Stimulated activated CD4-positive, alpha-beta T cell treated with anti-CD3 and anti-CD28 coated beads, Interleukin-1b, Interleukin-23, amount 100 ng/mL, for 48 hours (primary cell): ENCODE measurements at places on chromosomes 6 and 20.

GRCh38 chr6:119443993-119444641, 94.6 kb upstream of the MAN1A1 start:
- DNase-seq = no peak

DNA sequence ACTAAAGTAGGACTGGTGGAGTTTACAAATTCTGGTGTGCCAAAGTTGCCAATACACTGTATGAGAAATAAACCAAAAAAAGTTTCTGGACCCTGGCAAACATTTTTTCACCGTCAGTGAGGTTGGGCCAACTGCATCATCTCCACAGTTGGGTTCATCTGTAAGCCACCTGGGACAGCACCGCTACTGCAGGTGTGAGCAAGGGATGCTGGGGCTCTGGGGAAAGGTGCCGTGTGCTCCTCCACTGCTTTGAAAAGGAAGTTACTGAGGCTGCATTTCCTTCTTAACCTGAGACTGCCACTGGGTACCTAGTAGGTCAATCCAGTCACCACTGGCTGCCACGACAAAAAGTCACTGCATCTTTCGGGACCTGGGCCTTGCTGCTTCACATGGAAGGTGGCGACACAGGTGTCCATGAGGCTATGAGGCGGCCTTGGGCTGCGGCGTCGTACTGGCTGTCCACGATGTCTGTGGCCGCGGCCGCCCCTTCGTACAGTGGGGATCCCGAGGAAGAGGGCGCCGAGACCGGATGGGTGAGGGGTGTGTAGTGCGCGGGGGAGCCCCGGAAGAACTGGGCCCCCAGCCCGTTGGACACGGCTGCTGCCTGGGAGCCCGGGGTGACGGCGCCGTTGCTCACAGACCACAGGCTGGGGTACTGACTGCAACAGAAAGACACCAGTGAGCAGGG, 9.6 kb downstream of the TBXT start:
- DNase-seq = no peak

- DNase-seq = no peak
Measured at GRCh38 chr6:71444222-71444621, 155.6 kb downstream of the OGFRL1 start.

DNA sequence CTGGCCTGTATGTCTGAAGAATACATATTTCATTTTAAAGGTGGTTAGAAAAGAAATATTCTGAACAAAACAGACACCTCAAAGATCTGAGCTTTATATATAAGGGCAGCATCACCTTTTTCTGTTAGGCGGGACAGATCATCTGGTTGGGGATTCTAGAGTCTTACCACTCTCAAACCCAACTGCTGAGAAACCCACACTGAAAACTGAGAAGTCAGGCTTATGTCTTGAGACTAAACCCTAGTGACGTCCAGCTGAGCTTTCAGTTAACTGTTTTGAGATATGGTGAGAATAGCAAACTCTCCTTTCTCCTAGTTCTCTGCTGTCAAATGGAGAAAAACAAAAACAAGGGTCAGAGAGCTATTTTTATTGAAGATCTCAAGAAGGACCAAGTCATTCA, 63.7 kb upstream of the CCN6 start:
- no peak for DNase-seq

DNA sequence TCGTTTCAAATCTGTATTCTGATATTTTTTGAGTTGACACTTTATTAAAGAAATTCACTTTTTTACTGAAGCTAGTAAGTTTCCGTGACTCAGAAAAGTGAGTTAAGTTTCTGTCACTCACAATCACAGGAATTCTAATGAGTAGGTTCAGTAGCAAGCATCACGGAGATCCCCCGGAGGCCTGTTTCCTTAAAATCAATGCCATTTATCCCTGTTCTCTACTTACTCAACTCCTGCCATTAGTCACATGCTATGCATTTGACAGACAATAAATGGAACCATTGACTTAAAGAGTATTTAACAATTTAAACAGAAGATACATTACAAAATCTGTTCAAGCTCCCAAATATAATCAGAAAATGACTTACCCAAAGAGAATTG, 9.1 kb downstream of the SLC18B1 start:
- DNase-seq = no peak

DNA sequence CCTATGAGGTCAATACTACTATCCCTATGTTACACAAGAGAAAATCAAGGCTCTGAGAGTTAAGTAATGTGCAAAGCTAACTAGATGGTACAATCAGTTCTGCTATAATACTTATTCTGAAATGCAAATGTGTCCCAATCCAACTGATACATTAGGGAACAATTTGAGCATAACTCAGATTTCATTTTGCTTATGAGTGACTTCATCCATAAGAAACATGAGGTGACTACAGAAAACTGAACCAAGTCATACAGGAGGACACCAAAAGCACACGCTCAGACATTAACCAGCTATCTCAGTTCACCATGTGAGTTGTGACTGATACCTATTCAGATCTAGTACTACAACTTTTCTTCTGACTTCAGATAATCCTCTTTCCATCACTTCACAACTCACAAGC, 179.9 kb upstream of the RUNX2 start:
- DNase-seq = no peak

- no peak for DNase-seq
Measured at GRCh38 chr20:47785311-47785853, at the start of gene SULF2. SULF2 (minus strand) TSS chr20:47785481; CDS start chr20:47757363, 28,118 bp downstream.

DNA sequence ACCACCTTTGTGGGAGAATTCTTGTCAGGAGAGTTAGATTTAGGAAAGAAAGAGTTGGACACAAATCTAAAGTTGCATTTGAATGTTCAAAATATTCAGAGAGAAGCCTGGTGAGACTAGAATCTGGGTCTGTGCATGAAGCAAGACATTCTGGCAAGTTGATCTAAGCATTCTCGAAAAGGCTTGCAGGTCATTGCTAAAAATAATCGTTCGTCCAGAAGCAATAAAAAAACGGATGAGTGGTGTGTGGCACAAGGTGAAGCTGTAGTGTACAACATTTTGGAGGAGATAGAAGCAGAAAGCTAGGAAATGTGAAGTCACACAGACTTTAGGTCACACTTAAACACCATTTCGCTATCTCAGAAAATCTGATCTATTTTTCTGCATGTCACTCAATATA, 114.9 kb upstream of the IFNGR1 start:
- DNase-seq = no peak
